ENCODE measurements at places on chromosomes 12 and 14. TPM values are rescaled to one million over a fixed set of nuclear protein-coding genes. Genes with fewer than 3 reads are reported as not detected.

PTPRB gene
- 10.1 TPM for total RNA-seq

LRTM2 gene
- 11.3 TPM for total RNA-seq

PGF gene
- 2.8 TPM for total RNA-seq

NR1H4 gene
- 1.2 TPM for total RNA-seq

All from diencephalon (tissue), 1 donor.